ENCODE measurements at places on chromosomes 11 and 22.

DNA sequence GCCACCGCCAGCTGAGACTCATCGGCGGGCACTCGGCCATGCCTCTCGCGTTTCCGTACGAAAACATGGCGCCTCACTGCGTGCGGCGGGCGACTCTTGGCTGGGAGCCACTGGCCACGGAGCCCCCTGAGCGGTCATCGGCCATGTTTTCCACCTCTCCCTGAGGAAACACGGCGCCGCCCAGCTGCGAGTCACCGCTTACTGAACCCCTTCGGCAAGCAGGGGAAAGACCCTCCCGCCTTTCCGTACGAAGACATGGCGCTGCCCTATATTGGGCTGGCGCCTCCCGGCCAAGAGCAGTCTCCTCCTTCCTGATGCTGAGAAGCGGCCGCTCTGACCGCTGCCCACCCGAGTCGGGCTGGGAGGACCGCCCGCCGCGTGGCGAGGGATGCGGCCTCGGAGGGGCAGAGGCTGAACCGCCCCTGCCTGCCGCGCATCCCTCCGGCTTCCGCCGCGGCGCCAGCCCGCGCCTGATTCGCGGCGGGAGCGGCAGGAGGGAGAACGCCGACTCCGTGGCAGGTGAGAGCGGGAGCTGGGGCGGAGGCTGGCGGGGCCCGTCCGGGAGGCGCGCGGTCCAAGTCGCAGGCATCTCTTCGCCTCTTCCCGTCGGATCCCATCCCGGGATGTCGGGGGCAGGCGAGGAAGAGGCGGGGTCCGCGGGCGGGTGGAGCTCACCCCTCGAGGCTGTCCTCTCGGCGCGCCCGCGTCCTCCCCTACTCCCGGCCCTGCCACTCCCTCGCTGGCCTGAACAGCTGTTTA, at the start of gene TCP11L1:
Gene TCP11L1 (plus strand): TSS at position 299 of the 759 bp plus-strand sequence. CDS start 4,202 bp downstream, outside the sequence.
- peak; percentile 80 for DNase-seq

- DNase-seq, result no peak
These were observed 89.1 kb downstream of the CELSR1 start for GRCh38 chr22:46448333-46448732.

DNA sequence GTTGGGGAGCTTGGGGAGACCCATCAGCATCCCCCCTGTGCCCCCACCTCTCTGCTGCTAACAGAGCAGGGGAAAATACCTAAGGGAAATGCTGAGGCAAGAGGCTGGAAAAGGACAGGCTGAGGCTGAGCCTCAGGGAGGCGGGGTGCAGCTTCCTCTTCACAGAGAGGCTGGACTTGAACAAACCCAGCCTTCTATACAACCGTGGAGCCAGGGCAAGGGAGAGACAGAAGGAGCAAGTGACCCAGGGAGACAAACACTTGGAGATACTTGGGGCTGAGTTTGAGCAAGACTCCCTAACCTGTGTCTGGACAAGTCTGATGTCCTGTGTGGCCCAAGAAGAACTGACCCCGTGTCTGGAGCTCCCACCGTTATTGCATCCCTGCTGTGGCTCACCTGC, at the start of gene SLCO2B1:
Gene SLCO2B1 (plus strand): TSS at position 229 of the 400 bp plus-strand sequence. CDS start 275 bp downstream, outside the sequence.
- no peak for DNase-seq

DNA sequence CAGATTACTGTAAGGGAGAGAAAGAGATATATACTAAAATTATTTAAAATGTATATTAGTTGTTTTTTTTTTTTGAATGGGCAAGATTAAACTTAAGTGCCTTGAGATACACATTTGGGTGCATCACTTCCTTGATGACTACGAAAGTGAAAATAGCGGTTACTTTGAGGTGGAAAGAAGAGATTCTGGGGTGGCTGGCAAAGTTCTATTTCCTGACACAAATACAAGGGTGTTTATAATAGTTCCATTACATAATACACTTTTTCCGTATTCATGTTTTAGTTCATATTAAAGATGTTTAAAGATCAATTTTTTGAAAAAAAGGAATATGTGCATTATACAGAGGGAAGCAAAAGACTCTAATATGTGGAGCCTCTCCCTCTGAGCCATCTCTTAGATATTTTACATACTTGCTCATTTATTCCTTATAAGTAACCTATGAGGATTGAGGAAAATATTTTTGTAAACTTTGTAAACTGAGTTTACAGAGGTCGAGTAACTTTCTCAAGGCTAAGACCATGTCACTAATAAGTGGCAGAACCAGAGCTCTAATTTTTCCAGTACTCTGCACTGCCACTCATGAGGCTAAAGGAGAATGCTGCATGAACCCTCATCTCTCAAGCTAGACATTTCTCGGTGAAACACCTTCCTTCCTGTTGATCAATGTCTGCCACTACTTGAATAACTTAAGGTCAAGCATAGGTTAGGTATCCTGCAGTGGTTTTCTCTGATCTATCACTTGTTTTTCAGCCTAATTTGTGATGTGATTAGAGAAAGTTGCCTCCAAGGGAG, 58.6 kb downstream of the DDIAS start:
- no peak for DNase-seq

- no peak for DNase-seq
These were observed 109.5 kb upstream of the TOP3B start for GRCh38 chr22:22092101-22092500.

DNA sequence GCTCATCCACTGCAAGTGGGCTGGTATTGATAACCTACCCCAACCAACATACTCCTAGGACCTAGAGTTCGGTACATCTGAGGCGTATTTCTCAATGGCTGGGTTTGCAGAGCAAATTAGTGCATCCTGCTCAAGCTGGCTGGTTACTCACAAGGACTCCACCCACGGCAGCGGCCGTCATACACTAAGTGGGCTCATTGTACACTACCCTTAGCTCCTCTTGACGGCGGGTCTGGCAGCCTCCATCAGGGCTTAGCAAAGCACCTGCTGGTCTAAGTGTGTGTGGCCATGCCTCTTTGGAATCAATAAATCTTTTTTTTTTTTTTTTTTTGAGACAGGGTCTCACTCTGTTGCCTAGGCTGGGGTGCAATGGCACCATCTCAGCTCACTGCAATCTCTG, 20.2 kb upstream of the KCNJ11 start:
- DNase-seq, result no peak

DNA sequence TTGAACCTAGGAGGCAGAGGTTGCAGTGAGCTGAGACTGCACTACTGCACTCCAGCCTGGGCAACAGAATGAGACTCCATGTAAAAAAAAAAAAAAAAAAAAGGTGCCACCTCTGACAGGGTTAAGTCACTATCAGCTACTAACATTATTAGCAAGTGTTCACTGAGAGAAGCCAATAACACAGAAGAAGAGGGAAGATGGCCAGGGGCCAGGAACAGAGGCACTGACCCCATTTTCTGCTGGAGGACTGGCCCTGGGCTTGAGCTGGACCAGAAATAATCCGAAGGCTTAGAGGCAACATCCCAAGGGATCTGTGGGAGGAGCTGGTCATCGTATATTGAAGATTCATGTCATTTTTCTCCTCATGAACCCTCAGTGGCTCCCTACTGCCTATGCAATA, 5.0 kb downstream of the SLC5A1 start:
- DNase-seq, result no peak

DNA sequence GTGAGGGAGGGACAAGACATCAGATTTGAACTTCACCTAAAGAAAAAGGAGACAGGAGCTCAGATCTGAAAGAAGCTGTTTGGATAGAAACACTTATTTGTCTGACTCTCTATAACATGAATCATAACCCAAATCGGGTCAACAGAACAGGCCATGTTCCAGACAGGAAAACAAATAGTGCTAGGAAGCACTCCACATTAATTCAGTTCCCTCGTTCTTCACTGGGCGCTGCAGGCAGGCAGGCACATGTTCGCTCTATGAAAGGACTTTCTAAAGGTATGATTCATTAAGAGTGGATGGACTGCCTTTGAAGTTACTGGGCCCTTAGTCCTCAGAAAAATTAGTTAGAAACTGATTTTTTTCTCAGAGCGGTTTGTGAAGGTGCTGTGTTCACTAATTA, 137.5 kb upstream of the TRPC6 start:
- DNase-seq, result no peak

DNA sequence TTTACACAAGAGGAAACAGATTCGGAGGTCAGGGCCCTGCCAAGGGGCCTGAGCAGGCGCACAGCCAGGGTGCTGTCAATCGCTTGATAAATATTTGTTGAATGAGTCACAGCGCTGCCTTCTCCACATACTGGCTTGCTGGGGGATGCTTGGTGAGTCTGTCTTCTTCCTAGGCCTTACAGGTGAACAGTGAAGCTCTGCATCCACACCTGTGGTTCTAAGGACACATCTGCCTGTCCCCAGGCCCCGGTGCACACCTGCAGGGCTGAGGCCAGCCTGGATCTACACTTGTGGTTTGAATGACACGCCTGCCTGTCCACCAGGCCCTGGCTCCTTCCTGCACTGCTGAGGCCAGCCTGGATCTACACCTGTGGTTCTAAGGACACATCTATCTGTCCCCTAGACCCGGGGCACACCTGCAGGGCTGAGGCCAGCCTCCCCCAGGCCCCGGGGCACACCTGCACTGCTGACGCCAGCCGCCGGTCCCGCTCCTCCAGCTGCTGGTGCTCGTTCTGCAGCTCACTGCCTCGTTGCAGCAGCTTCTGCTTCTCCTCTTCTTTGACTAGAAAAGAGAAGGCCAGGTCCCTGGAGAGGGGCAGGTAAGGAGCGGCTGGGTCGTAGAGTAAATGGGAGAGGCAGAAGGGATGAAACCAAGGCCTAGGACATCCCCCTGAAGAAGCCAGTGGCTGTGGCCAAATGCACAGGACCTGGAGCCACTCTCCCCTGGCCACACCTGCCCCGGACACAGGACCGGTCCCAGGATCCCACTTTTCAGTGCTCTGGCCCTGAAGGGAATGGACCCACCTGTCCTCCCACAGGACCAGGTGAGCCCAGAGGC, 124.6 kb downstream of the PHF21B start:
- DNase-seq, result no peak

DNA sequence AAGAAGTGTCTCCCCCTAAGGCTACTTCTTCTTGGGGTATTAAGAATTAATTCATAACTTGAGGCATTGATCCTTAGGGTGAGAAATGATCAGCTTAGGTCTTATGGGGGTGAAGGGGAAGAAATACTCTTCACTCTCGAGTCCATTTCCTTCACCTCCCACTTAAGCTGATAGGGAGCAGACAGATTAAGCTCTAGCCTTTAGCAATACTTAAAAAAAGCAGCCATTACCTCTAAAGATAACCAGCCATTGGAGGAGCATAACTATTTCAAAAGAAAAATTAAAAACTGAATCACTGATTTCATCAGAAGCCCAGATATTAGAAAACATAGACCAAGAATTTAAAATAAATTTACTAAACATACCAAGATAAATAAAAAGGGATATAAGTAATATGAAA, 60.5 kb downstream of the ENTHD1 start:
- no peak for DNase-seq

DNA sequence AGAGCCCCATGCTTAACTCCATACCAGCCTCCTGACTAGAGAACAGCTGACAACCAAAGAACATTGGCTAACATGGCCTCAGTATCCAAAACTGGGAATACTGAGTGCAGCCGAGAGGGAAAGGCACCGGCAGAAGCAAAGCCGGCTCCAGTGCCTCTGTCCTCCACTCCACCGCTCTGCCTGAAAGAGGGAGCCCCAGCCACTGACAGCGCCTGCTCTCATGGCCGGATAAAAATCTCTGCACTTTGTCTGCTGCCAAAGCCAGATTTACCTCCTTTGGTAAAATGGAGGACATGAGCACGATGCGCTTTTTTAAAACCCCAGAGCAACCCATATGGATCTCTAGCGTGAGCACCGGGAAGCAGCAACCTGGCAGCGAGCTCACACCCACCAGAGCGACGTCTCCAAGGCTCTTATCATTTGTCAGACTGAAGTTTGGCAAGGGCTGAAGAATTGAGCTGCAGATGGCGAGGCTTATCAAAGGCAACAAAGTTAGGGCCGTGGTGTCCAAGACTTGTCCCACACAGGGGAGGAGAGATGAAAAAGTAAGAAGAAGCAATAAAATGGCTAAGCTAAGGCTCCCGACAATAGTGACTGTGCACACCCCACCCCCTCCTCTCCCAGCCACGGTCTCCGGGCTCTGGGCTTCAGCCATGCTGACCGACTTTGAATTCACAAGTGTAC, 71.4 kb downstream of the EFCAB6 start:
- DNase-seq, result no peak

DNA sequence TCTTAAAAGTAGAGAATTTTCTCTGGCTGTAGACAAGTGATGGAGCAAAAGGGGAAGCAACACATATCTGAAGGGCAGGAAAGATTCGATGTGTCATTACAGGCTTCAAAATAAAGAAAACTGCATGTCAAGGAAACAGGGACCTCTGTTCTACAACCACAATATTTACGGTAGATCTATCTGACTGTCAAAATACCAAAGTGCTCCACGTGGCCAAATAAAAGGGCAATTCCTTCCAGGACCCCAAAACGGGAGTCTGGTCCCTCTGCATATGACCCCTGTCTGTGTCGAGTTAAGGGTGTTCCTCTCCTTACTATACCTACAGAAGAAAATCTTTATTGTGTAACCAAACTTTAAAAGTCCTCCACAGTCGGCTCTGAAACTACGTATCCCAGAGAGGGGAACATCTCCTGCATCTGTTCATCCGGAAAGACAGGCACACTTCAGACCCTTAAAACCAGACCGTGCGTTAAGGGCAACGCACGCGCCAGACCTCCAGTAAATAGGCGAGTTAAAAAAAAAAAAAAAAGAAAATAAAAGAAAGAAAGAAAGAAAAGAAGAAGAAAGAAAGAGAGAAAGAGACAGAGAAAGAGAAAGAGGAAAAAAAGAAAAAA, 756 bp downstream of the CLNS1A start:
- no peak for DNase-seq

DNA sequence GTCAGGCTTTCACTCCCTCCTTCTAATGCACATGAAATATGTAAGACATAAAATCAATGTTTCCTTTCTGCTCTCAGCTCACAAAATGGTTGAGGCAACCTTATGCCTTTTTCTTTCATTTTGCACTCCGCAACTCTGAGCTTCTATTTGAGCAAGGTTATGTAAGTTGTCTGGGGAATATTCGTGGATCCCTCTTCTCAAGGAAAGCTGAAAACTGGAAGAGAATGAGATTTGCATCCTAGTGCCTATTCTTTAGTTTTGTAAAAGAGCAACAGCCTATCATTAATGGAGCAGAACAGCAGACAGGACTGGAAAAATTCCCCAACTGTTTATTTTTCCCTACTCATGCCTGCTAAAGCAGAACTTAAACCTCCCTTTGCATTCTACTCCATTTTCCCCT, 141.7 kb downstream of the FAM76B start:
- DNase-seq, result no peak

- no peak for DNase-seq
These were observed 10.0 kb upstream of the TBC1D22A start for GRCh38 chr22:46752286-46752987.

GRCh38 chr11:112523951-112524350, 263.3 kb upstream of the PLET1 start:
- no peak for DNase-seq
